ENCODE measurements at places on chromosomes 5 and 9. TPM values are rescaled to one million over a fixed set of nuclear protein-coding genes. Genes with fewer than 3 reads are reported as not detected.

SH3GL2 gene
- total RNA-seq: not detected

DOCK2 gene
- total RNA-seq: 266 TPM

FGF1 gene
- not detected for total RNA-seq

IL9 gene
- total RNA-seq: not detected

S100Z gene
- 1.9 TPM for total RNA-seq

PFN3 gene
- not detected for total RNA-seq

DOCK8 gene
- 319 TPM for total RNA-seq

SLC6A18 gene
- not detected for total RNA-seq

CKS2 gene
- 114 TPM for total RNA-seq

GLT6D1 gene
- total RNA-seq: not detected

HTR4 gene
- not detected for total RNA-seq

PTGES gene
- total RNA-seq: not detected
